ENCODE measurements at places on chromosomes 1 and 21.

DNA sequence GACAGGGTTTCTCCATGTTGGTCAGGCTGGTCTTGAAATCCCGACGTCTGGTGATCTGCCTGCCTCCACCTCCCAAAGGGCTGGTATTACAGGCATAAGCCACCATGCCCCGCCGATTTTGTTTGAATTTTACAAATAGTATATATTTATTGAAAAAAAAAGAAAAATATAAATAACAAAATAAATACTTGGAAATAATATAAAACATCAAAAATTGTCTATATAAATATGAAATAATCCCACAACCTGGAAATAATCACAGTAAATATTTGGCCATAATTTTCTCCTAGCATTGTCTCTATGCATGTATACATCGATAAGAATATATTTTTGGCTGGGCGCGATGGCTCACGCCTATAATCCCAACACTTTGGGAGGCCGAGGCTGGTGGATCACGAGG lies 2.7 kb upstream of the PLOD1 start:
- DNase-seq = no peak

DNA sequence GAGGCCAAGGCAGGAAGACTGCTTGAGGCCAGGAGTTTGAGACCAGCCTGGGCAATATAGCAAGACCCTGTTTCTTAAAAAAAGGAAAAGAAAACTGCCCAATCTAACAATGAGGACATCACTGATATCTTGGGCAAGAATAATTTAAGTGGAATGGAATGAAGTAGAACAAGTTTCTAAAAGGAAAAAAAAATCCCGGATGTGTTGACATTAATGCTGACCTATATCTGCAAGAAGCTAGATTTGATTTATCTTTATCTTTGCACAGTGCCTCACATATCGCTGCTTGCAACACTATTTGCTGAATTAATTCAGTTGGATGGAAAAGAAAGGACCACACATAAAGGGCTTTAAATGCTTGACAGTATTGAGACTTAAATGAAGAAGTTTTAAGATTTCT lies 27.8 kb downstream of the DIPK1A start:
- no peak for DNase-seq

DNA sequence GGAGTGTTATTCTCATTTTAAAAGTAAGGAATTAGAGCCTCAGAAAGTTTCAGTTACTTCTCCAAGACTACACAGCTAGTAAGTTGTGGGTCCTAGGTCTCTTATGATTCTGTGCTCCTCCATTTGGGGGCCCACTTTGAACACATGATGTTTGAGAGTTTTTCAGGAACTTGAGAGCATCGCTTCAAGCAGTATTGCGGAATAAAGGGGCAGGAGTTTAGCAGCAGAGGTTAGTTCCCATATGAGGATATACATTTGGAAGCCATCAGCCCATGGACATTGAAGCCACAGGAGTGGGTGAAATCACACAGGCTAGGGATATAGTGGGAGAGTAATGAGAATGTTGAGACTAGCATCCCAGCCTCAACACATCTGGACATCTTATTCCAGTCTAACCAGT lies 143.2 kb downstream of the RASAL2 start:
- no peak for DNase-seq

DNA sequence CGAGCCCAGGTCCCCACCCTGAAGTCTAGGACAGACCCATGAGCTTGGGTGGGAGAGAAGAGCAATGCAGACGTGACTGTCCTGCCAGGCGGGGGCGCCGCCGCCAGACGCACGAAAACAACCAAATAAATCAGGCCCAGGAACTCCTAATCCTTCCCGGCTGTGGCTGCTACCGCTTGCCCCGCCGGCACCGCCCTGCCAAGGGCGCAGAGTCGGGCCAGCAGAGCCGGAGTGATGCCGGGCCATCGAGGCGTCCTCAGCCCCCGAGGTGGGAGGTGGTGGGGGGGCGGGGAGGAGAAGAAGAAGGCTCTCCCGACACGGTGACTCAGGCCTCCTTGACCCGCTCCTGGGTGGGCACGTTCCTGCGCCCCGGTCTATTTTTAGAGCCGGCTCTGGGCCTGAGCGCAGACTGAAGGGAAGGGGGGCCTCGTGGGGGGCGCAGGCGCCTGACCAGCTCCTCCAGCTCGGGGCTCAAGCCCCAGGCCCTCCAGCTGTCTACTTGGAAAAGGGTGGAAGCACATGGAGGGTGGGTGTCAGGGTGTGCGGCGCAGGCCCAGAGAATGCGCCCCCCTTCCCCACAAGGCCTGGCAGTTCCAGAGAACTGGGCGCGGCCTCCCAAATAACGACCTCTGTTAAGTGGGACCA lies 10.7 kb upstream of the COL16A1 start:
- DNase-seq = peak; percentile 35

- no peak for DNase-seq
These were observed 832.0 kb upstream of the PRMT6 start for GRCh38 chr1:106224426-106224825.

GRCh38 chr21:44695184-44695583 lies 1.8 kb upstream of the KRTAP10-12 start:
- no peak for DNase-seq

Measured in T-helper 1 cell (primary cell).